ENCODE measurements at places on chromosomes 7 and 10. TPM values are rescaled to one million over a fixed set of nuclear protein-coding genes. Genes with fewer than 3 reads are reported as not detected.

DNA sequence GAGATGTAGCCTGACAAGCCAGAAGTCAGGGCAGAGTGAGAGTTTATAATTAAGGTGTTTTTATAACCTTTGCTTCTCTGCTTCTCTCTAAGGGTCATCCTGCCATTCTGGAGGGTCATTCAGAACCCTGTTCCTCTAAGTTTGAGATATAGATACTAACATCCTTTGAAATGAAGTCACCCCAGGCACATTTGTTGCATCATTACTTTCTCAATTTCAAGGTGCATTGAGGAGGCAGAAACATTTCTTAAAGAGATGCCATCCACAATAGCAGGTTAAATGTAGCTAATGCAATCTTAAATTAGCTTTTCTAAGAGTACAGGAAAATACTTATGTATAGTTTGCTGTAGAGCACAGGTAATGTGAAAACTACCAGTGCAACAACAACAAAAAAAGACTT lies 106.4 kb downstream of the LRRC4 start:
- no peak overlapping the region for H3K27ac ChIP-seq
- no peak overlapping the region for H3K4me3 ChIP-seq
- no peak for DNase-seq
- no peaks in the 10 kb centered on the region for H3K27me3 ChIP-seq

DNA sequence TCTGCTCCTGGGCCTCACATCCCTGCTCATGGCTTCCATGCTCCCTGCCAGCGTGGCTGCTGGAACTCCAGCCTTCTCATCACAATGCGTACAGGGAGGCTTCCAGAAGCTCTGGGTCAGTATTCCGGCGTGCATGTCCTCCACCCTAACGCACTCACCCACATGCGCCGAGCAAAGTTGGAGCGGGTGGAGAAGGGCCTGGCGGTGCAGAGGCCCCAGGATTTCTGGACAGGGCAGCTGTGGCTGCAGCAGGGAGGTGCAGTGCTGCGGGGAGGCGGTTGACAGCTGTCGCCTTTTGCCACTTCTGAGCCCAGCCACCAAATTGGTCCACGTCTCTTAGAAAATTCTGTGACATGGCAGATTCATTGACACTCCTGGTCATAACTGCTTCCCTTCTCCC lies 33.6 kb upstream of the FAM20C start:
- no peak overlapping the region for H3K27ac ChIP-seq
- DNase-seq: no peak
- peaks cover 9% of the 10 kb centered on the region for H3K4me1 ChIP-seq

The ZNF425 gene
- total RNA-seq: 1.2 TPM

The PNLIPRP1 gene
- not detected for total RNA-seq

GRCh38 chr10:131273476-131273875 lies 38.0 kb downstream of the TCERG1L start:
- peaks cover 9% of the 10 kb centered on the region for H3K27me3 ChIP-seq
- H3K4me1 ChIP-seq: no peaks in the 10 kb centered on the region
- H3K36me3 ChIP-seq: no peaks in the 10 kb centered on the region
- no peak overlapping the region for H3K27ac ChIP-seq
- DNase-seq: no peak
- H3K4me3 ChIP-seq: no peak overlapping the region

The CYP26A1 gene
- total RNA-seq: not detected

DNA sequence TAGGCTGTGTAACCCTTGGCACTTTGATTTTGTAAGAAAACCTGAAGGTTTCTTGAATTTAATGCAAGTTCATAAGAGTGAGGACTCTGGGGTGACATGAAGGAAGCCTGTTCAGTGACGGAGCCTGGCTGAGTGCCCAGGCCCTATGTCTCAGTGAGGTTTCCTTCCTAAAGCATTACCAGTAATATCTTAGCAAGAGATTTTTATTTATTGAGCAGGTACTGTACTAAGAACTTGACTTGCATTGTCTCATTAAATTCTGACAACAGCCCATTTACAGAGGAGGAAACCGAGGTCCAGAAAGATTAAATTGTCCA lies 197.2 kb downstream of the HECW1 start:
- H3K4me1 ChIP-seq: no peaks in the 10 kb centered on the region
- no peak overlapping the region for H3K27ac ChIP-seq
- no peaks in the 10 kb centered on the region for H3K27me3 ChIP-seq
- DNase-seq: no peak

- H3K4me3 ChIP-seq: no peak overlapping the region
- peaks cover 12% of the 10 kb centered on the region for H3K36me3 ChIP-seq
Measured at GRCh38 chr7:149229526-149229925, 9.9 kb upstream of the ZNF212 start.

The ENKUR gene
- total RNA-seq: 6.5 TPM

DNA sequence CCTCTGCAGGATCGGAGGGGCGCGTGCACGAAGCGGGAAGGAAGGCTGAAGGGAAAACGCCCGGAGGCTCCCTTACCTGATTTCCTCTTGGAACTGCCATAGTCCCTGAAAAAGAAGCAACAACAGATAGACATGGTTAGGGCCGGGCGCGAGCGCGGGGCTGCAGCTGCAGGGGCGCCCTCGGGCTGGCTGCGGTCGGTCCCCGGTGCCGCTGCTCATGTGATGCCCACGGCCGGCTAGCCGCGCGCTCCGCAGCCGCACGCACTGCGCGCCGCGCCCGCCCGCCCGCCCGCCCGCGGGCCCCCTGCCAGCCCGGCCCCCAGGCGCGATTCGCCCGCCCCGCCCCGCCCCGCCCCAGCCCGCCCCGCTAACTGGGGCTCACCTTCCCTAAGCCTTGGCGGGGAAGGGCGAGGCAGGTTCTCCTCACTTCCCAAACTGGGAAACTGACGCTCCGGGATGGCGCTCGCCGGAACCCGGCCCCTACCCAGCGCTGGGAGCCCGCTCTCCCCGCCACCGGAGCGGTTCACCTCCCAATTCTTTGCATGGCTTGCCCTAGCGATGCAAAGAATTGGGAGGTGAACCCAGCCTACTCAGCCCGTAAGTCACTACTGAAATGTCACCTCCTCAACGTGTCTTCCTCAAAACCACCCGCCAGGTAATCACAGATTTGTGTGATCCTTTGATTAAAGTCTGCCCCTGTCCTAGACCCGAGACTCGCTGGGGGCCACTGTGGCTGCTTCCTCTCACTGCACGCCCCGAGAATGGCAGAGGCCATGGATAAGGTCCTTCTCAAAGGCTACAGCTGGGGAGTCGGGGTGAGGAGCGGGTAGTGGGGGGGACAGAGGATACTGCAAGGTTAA lies 162.2 kb downstream of the SH3PXD2A start:
- H3K27ac ChIP-seq: no peak overlapping the region
- DNase-seq: no peak
- H3K4me1 ChIP-seq: peaks cover 29% of the 10 kb centered on the region
- no peaks in the 10 kb centered on the region for H3K36me3 ChIP-seq

- peak overlapping the region; percentile 46 for H3K27ac ChIP-seq
- H3K4me1 ChIP-seq: peaks cover 61% of the 10 kb centered on the region
- DNase-seq: no peak
- peaks cover 33% of the 10 kb centered on the region for H3K36me3 ChIP-seq
- no peak overlapping the region for H3K4me3 ChIP-seq
Measured at GRCh38 chr10:119896061-119896655, 3.6 kb downstream of the SEC23IP start.

The GPR22 gene
- total RNA-seq: not detected

GRCh38 chr10:5423771-5424170 lies 11.4 kb downstream of the NET1 start:
- no peaks in the 10 kb centered on the region for H3K36me3 ChIP-seq
- DNase-seq: no peak
- peaks cover 17% of the 10 kb centered on the region for H3K4me1 ChIP-seq
- no peaks in the 10 kb centered on the region for H3K27me3 ChIP-seq
- no peak overlapping the region for H3K4me3 ChIP-seq

- H3K4me3 ChIP-seq: no peak overlapping the region
- H3K27me3 ChIP-seq: no peaks in the 10 kb centered on the region
- H3K27ac ChIP-seq: peak overlapping the region; percentile 36
- no peak for DNase-seq
Measured at GRCh38 chr7:44727158-44727936, 21.3 kb upstream of the ZMIZ2 start.

DNA sequence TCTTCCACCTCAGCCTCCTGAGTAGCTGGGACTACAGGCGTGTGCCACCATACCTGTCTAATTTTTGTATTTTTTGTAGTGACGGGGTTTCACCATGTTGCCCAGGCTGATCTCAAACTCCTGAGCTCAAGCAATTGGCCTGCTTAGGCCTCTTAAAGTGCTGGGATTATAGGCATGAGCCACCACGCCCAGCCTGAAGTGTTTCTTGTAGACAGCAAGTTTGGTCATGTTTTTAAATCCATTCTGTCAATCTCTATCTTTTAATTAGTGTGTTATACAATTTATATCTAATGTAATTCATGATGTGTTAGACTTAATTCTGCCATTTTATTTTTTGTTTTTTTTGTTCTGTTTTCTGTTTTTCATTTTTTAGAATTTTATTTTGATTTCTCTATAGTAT lies 17.2 kb upstream of the MXI1 start:
- no peaks in the 10 kb centered on the region for H3K36me3 ChIP-seq
- H3K4me3 ChIP-seq: no peak overlapping the region
- no peak for DNase-seq

The GBX1 gene
- total RNA-seq: not detected

- H3K4me3 ChIP-seq: no peak overlapping the region
- H3K4me1 ChIP-seq: no peaks in the 10 kb centered on the region
- no peak overlapping the region for H3K27ac ChIP-seq
- H3K27me3 ChIP-seq: no peaks in the 10 kb centered on the region
- no peaks in the 10 kb centered on the region for H3K36me3 ChIP-seq
- DNase-seq: no peak
Measured at GRCh38 chr10:90141791-90142190, 440.4 kb downstream of the KIF20B start.

DNA sequence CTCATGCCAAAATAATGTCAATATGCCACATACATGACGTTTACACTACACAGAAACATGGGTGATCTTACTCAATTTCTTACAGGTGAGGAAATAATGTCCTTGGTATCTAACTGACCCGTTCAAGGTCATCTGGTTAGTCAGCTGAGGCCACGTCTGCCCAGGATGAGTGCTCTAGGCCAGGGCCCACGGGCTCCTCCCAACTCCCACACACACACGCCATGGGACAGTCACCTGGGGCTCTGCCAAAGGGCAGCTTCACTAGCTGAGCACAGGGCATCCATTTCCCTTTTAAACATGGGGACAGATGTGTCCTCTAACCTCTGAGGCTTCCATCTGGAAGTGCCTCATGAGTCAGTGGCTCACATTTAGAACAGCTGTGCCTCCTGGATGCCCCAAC lies 123.9 kb downstream of the TNS3 start:
- no peaks in the 10 kb centered on the region for H3K27me3 ChIP-seq
- peak; percentile 72 for DNase-seq
- H3K27ac ChIP-seq: peak overlapping the region; percentile 33
- no peaks in the 10 kb centered on the region for H3K36me3 ChIP-seq
- no peak overlapping the region for H3K4me3 ChIP-seq

- no peak overlapping the region for H3K27ac ChIP-seq
- no peak for DNase-seq
- H3K27me3 ChIP-seq: no peaks in the 10 kb centered on the region
- no peaks in the 10 kb centered on the region for H3K36me3 ChIP-seq
Measured at GRCh38 chr7:92432299-92432946, 14.9 kb upstream of the GATAD1 start.

GRCh38 chr7:156041398-156041797 lies 229.1 kb upstream of the SHH start:
- H3K36me3 ChIP-seq: no peaks in the 10 kb centered on the region
- H3K27ac ChIP-seq: no peak overlapping the region
- no peak for DNase-seq
- no peaks in the 10 kb centered on the region for H3K27me3 ChIP-seq
- no peaks in the 10 kb centered on the region for H3K4me1 ChIP-seq

The SPDYE17 gene
- not detected for total RNA-seq

DNA sequence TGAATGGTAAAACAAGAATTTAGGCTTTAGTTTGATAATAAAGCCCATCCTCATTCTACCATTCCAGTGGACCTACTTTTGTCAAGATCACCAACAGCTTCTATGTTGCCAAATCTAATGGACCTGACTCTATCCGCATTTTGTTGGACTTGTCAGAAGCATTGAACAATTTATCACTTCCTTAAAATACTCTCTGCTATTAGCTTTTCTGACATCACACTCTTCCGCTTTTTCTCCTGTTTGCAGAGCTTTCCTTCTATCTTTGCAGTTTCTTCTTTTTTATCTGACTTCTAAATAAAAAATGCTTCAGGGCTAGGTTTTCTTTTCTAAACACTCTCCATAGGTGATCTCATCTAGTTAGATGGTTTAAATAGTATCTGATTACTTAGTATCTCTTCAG lies 42.7 kb upstream of the SMIM30 start:
- no peak for DNase-seq
- H3K27me3 ChIP-seq: no peaks in the 10 kb centered on the region
- H3K27ac ChIP-seq: no peak overlapping the region
- H3K4me3 ChIP-seq: no peak overlapping the region
- no peaks in the 10 kb centered on the region for H3K4me1 ChIP-seq
- no peaks in the 10 kb centered on the region for H3K36me3 ChIP-seq

The PIP4K2A gene
- total RNA-seq: 67.6 TPM

DNA sequence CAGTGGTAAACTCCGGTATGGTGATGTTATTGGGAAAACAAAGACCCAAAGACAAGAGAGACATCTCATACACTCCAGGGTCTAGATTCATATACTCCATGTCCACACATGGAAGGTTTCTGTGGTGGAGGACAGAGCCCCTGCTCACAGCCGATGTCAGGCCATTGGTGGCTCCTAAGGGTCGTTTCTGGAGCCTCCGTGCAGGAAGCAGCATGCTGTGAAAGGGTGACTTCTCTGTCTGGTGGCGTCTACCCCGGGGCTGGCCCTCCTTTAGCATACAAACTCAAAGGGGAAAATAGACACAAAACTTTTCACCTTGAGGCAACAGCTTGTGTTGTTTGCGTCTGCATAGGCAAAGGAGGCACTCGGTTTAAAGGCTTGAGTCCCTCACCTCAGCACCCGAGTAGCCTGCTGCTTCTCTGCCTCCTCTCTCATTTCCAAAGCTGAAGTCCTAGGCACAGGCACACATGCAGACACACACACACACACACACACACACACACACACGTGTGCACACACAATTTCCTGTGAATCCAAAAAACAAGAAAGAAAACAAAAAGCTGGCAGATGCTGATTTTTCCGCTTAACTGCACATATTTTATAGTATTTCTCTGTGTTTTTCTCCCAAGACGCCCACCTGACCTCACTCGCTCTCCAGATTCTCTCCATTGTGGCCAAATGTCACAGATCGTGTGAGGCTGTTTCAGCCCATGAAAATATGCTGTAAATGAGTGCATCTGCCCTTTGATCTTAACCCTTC lies 601.4 kb upstream of the MGMT start:
- no peak for DNase-seq
- no peaks in the 10 kb centered on the region for H3K36me3 ChIP-seq
- H3K4me3 ChIP-seq: no peak overlapping the region
- H3K27ac ChIP-seq: no peak overlapping the region
- H3K27me3 ChIP-seq: no peaks in the 10 kb centered on the region
- no peaks in the 10 kb centered on the region for H3K4me1 ChIP-seq

The EFCAB10 gene
- 6.0 TPM for total RNA-seq

DNA sequence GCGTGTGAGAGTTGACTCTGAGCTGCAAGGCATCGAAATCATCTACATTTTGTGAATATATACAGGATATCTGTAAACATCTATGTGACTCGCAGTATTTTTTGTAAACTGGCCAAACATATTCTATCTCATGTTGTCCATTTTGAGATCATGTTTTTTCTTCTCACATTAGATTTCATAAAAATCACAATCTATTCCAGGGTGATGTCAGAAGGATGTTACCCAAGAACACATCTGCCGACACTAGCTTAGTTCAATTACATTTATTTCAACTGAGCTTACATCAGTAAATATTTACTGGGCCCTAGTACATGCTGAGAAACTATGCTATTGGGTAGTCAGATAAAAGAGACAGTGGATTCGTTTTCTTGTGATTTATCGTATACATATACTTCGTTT lies 2.5 kb upstream of the BUB3 start:
- H3K4me3 ChIP-seq: no peak overlapping the region
- H3K27ac ChIP-seq: no peak overlapping the region
- H3K27me3 ChIP-seq: peaks cover 64% of the 10 kb centered on the region
- peaks cover 59% of the 10 kb centered on the region for H3K4me1 ChIP-seq

The SPDYE16 gene
- 0.18 TPM for total RNA-seq

Data from lower lobe of right lung (tissue), 2 donors.